Hematopoietic multipotent progenitor cell treated with erythropoietin and hydrocortisone succinate and interleukin-3 and kit ligand, for 6 days (in vitro differentiated cells): ENCODE measurements at places on chromosomes 2 and 18.

- DNase-seq = no peak
Measured at GRCh38 chr2:2041256-2041824, 289.7 kb downstream of the MYT1L start.

GRCh38 chr2:169641464-169641863 lies 52.7 kb downstream of the CFAP210 start:
- no peak for DNase-seq

DNA sequence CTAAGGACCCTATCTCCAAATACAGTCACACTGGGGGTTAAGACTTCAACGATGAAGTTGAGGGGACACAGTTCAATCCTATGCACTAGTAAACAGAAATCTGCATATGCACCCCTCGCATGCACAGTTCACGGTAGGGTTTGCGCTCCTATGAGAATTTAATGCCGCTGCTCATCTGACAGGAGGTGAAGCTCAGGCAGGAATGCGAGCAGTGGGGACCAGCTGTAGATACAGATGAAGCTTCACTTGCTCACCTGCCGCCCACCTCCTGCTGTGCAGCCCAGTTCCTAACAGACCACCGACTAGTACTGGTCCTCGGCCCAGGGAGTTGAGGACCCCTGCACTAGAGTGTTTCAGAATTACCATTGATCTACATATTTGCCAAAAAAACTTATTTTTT lies 40.0 kb upstream of the FAHD2A start:
- no peak for DNase-seq

DNA sequence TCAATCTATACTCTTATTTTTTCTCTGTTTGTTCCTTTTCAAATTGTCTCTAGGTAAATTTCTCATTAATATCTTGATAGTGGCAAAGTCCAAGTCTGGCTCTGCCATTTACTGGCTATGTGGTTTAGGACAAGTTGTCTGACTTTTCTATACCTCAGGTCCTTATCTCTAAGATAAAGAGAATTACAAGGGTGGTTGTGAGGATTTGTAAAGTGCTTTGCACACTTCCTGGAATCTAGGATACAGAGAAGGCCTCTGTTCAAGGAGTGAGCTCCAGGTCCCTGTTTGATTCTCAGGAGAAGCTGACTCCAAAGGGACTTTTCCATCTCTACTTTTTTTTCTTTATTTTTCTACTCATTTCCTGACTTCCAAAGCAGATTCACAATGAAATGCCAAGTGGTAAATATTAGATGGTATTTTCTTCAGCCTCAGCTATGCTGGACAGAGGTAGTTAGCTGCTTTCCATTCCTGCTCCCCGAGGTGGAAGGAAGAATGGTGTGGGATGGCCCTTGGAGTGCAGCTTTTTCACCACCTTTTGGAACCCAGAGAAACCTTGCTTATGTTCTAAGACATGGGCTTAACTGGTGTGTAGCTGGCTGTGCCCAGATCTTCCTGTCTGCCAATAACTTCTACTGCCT lies 90.5 kb downstream of the GALNT1 start:
- no peak for DNase-seq

DNA sequence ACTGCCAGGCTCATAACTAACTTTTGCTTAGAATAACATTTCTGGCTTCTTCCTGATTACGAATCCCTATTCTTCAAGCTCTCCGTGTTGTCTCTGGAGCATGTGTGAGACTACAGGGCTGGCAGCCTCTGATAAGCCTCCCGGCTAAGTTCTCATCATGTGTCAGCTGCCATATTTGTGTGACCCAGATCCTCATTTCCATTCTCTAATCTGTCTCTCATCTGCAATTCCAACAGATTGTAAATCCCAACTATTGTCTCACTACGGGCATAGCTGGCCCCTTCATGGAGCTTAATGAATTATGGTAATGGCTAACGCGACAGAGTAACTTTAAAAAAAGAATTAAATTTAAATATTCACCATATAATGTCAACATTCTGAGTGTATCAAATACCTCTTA lies 165.4 kb downstream of the CMPK2 start:
- DNase-seq = no peak

- peak; percentile 51 for DNase-seq
Measured at GRCh38 chr2:169050476-169051240, 18.7 kb upstream of the DHRS9 start.

DNA sequence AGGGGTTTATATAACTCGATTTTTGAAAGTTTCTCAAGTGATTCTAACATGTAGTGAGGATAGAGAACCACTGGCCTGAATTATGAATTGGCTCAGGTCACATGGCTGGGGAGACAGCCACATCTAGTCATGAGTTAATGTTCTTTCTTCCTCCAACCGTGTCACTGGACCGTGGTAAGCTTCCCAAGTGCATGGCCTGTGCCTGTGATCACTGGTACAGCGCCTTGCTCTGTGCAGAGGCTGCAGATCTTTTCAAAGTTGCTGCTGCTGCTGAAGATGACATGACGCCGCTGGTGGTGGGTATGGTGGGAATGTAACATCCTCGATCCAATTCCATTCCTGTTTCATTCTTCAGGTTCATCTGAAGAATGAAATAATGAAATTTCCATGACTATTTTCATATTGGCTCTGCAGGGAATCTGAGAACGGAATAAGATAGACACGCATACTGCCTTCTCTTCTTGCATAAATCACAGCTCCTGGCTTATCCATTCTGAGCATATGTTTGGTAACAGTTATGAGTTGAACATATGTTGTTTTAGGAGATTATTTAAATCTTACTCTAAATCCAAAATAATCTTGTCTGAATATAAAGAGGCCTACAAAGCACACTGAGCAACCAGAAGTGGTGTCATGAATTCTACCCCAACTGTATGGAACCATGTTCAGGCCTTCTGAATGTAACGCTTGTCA lies 100.5 kb upstream of the THSD7B start:
- no peak for DNase-seq

DNA sequence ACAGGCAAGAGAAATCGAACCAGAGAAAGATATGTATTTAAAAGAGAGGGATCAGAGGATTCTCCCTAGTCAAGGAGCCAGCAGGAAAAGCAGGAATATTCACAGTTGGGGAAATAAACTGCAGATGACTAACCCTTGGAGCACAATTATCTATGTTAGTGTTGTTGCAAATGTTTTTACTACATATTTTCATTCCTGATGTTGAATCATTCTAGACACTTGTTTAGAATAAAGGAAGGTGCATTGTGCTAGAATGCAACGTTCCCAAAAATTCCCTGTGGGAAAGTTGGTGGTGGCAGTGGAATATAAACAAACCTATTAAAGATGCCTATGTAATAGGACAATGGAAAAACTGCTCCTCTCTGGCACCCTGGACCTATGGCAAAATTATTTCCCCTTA lies 63.3 kb downstream of the DTNA start:
- no peak for DNase-seq

DNA sequence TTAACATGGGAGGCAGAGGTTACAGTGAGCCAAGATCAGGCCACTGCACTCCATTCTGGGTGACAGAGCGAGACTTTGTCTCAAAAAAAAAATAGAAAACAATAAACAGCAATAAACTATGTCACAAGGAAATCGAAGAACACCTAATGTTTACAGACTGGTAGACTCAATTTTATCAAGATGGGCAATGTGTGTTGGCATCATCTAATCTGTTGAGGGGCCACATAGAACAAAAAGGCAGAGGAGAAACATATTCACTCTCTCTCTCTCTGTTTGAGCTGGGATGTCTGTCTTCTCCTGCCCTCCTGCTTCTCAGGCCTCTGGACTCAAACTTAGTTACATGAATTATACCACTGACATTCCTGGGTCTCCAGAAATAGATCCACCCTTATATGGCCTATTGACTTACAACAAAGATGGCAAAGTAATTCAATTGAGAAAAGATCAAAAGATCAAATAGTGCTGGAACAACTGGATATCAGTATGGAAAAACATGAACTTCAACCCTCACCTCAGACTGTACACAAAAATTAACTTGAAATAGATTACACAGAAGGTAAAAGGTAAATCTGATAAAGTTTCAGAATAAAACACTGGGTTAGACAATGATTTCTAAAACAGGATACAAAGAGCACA lies 703.8 kb upstream of the CRIM1 start:
- DNase-seq = no peak

GRCh38 chr2:120550893-120551446 lies 184.7 kb upstream of the GLI2 start:
- DNase-seq = peak; percentile 74

GRCh38 chr2:191127235-191127634 lies 23.6 kb downstream of the STAT4 start:
- no peak for DNase-seq

GRCh38 chr2:216431531-216431856 lies 19.2 kb downstream of the SMARCAL1 start:
- no peak for DNase-seq

DNA sequence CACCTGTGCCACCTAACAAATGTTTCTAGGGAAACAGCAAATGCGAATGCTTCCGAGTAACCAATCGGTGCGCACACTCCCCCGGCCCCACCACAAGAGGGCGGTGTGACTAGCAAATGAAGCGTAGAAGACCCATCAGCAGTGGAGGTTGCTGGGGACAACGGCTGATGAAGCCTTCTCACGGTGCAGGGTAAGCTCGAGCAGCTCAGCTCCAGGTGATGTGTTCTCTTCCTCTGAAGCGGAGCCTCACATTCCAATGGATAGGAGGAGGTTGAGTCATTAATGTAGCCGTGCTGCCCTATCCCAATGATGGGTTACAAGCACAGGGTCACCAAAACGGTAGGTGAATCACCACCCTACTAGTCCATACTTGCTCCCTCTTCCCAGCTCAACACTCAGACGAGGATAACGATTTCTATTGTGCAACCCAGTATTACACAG lies 127.6 kb upstream of the TWIST2 start:
- DNase-seq = peak; percentile 70

GRCh38 chr2:22788749-22789327 lies 596.1 kb upstream of the KLHL29 start:
- no peak for DNase-seq

DNA sequence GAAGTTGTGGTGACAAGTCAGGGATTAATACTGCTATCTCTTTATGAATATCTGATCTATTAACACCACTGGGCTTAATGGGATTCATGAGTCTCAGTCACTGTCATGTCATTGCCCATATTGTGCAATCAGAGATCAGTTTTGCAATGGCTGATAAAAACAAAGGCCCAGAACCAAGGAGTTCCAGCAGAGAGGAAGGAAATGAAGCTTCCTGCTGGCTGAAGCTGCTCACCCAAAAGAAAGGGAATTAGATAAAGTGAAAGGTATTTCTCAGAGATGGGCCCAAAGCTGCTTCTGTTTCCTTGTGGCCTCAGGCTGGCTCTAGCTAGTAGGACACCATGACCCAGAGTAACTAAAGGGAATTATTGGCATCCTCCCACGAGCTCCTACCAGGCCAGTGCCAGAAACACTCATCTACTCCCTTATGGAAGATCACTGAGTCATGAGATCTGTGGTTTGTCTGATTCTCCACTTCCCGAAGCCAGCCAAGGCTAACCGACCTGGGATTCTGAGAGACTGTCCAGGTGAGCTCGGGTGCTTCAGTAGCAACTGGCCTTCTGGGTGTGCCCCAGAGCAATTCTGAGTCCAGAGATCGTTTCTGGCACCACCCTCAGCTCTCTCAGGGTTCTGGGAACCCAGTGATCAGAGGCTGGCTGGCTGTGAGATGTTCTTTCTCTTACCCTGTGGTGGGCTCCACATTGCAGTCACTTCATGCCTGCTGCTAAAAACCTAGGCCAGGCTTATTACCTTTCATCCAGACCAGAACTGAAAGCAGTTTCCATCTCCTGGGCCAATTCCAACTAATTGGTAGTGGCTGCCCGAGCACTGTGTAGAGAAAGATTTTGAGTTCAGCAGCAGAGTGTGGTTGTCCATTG lies 129.5 kb upstream of the PELI1 start:
- DNase-seq = peak; percentile 67

- DNase-seq = no peak
Measured at GRCh38 chr2:26921323-26921722, 49.1 kb upstream of the MAPRE3 start.

- DNase-seq = no peak
Measured at GRCh38 chr2:200470230-200470629, 39.6 kb downstream of the KCTD18 start.

- no peak for DNase-seq
Measured at GRCh38 chr2:182477774-182478173, 50.9 kb upstream of the PDE1A start.

DNA sequence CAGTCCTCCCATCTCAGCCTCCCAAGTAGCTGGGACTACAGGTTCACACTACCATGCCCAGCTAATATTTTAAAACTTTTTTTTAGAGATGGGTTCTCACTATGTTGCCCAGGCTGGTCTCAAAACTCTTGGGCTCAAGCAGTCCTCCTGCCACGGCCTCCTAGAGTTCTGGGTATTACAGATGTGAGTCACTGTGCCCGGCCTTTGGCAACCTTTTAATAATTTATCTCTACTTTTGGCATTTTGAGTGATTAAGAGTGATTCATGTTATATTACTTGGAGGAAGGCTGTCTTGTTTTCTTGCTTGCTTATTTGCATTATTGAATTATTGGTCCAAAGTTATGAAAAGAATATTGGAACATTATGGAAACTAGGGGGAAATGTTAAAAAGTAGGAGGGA lies 24.3 kb downstream of the NCOA1 start:
- DNase-seq = peak; percentile 44

DNA sequence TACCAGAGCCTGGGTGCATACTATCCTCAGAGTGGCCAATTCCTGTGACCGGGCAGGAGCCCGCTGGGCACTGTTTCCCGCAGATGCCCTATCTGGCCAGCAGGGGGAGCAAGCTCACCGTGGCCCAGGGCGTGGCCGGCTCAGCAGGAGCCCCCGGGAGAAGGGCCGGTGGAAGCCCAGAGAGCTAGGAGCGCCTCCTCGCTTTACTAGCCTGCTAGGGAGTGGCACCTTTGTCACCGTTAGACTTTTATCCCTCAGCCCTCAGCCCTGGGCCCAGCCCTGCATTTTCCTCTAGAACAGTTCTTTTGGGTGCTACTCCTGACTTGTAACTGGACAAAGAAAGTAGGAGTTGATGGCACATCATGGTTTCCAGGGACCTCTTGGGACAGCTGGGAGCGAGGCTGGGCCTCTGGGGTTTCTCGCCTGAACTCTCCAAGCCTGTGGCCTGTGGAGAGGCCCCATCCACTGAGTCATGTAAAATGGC lies 24.0 kb downstream of the TMEM177 start:
- peak; percentile 81 for DNase-seq

DNA sequence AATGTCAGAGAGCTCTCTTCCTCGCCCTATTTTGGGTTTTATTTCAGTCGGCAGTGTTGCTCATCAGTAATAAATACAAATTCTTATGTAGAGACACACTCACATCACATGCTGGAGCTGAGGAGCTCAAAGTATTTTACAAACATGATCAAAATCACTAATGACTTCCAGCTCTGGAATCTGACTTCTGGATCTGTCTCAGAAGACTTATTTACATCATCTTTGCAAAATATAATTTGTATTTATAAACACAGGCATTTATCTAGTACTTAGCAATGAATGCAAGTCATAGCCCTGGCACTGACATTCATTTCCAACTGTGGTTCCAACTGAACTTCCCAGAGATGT lies 327.1 kb downstream of the NCKAP5 start:
- no peak for DNase-seq
